ENCODE measurements at places on chromosomes 16 and 17.
A peak's percentile ranks its signal among the peaks of the same experiment; 100 is the strongest.

GRCh38 chr17:47199627-47200324 is 9.4 kb upstream of the MYL4 start:
- DNase-seq = no peak

- no peak for DNase-seq
These were observed 280.8 kb upstream of the CDH5 start for GRCh38 chr16:66085651-66086050.

DNA sequence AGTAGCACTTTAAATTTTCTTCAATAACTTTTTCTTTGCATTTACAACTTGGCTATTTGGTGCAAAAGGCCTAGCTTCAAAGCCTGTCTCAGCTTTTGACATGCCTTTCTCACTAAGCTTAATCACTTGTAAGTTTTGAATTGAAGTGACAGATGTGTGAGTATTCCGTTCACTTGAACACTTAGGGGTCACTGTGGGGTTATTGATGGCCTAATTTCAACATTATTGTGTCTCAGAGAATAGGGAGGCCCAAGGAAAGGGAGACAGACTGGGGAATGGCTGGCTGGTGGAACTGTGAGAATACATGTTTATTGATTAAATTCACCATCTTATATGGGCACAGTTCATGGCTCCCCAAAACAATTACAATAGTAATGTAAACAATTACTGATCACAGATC is 84.1 kb downstream of the TAOK1 start:
- no peak for DNase-seq

- DNase-seq = no peak
These were observed 22.1 kb upstream of the TVP23A start for GRCh38 chr16:10840703-10841102.

GRCh38 chr17:81536299-81537290 is 8.4 kb downstream of the FSCN2 start:
- no peak for DNase-seq

- no peak for DNase-seq
These were observed 52.8 kb downstream of the SLFN5 start for GRCh38 chr17:35295686-35296085.

GRCh38 chr16:56332464-56333079 is 92.8 kb downstream of the AMFR start:
- DNase-seq = no peak

GRCh38 chr17:30299000-30299399 is 7.3 kb upstream of the BLMH start:
- no peak for DNase-seq

- no peak for DNase-seq
These were observed 8.1 kb downstream of the GLIS2 start for GRCh38 chr16:4323845-4324488.

- no peak for DNase-seq
These were observed 1545.0 kb upstream of the GOT2 start for GRCh38 chr16:60279061-60279665.

DNA sequence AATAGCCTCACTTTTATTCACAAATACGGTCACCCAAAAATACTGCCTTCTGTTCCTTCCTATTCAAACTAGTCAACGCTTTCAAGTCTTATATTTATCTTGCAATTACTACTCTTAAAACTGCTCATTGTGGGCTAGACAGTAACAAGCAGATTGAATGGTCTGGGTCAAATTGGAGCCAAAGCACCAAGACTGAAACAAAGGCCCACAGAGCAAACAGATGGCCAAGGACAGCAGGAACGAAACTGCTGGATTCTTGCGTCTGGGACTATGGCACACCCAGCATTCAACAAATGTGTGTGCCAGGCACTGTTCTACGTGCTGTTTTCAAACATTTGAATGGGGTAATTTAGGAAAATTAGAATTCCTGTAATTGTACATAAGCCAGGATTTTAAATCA is 250.1 kb upstream of the PSMD7 start:
- no peak for DNase-seq

GRCh38 chr16:65098916-65099315 is 22.9 kb downstream of the CDH11 start:
- no peak for DNase-seq

GRCh38 chr17:62092784-62093183 is 27.7 kb upstream of the MED13 start:
- no peak for DNase-seq

GRCh38 chr17:29102741-29103181 is 59.8 kb downstream of the PIPOX start:
- DNase-seq = no peak

DNA sequence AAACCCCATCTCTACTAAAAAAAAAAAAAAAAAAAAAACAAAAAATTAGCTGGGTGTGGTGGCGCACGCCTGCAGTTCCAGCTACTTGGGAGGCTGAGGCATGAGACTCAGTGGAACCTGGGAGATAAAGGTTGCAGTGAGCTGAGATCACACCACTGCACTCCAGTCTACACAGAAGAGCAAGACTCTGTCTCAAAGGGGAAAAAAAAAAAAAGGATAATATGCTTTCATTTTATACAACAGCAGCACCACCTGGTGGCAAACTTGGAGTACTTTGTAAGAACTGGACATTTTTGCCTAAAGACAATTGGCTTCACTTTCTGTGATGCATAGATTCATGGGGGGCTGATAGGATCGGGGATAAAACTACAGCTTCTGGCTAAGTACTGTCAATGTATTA is 8.5 kb downstream of the CHTF8 start:
- DNase-seq = no peak

DNA sequence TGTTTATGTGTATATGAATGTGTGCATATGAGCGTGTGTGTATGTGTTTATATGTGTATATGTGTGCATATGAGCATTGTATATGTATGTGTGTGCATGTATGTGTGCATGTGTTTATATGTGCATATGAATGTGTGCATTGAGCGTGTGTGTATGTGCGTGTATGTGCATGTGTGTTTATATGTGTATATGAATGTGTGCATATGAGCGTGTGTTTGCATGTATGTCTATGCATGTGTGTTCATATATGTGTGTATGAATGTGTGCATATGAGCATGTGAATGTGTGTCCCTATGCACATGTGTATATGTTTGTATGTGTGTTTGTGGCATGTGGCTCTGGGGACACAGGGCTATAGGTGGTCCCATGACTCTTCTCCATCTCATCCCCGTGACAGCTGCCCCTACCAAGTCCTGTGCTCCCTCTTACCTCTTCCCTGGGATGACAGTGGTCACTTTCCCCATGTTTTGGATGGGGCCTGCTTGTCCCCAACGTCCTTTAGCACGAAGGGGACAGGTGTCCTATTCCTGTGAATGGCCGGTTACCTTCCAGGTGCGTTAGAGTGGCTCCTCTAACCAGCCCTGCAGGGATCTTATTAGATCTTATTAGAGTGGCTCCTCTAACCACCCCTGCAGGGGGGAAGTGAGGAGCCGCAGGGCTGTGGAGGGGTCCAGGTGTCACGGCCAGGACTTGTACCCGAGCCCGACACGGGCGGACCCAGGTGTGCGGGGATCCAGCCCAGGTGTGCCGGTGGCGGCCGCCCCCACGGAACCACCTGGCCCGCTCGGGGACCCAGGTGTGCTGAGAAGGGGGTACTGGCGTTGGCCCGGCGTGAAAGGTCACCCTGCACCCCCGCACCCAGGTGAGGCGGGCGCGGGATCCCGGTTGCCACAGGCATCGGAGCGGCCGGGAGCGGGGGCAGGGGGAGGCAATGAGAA is 105.6 kb downstream of the SEC14L1 start:
- DNase-seq = no peak

DNA sequence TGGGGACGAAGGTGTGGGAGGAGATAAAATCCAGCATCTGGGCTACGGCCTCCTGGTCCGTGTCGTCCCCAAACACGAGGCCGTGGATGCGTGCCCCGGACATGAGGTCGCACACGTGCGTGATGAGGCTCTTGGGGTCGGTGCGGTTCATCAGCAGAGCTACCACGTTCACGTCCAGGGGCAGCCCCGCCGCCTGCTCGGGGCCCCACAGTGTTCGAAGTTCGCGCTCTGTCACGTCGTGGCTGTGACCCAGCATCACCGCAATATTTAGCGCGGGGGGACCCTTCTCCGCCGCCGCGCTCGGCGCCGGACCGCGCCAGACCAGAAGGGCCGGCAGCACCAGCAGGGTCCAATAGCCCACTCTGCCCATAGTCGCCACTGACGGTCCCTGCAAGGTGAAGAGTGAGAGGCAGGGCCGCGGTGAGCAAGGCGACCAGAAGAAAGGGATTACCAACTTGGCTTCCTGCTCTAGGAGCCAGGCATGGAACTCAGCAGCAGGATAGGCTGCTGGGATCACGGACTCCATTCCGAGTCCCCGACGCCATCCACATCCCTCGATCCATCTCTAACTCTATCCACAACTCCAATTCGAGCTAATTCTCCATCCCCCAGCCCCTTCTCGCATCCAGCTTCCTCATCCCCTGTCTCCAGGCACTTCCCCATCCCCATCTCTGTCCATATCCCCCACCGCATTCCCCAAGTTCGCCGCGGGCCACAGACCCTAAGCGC is 2.0 kb downstream of the GRIN2A start:
- no peak for DNase-seq

GRCh38 chr16:4661661-4662060 is 31.7 kb upstream of the NUDT16L1 start:
- DNase-seq = no peak

DNA sequence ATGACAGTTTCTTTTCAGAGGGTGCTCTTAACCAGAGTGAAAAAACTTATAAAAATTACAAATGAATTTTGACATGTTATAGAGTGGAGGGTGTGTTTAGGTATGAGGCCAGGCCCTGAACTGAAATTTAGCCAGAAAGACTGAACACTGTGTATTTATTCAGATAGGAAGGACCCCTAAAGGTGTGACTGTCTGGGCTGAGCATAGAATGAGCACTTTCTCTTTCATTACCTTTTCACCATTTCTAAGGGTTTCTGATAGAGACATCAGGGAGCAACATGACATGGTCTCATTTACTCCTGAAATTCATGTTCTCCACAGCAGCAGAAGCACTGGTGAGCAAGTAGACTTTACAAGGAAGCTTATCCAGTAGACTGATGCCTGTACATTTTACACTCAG is 32.9 kb downstream of the MRTFB start:
- no peak for DNase-seq

DNA sequence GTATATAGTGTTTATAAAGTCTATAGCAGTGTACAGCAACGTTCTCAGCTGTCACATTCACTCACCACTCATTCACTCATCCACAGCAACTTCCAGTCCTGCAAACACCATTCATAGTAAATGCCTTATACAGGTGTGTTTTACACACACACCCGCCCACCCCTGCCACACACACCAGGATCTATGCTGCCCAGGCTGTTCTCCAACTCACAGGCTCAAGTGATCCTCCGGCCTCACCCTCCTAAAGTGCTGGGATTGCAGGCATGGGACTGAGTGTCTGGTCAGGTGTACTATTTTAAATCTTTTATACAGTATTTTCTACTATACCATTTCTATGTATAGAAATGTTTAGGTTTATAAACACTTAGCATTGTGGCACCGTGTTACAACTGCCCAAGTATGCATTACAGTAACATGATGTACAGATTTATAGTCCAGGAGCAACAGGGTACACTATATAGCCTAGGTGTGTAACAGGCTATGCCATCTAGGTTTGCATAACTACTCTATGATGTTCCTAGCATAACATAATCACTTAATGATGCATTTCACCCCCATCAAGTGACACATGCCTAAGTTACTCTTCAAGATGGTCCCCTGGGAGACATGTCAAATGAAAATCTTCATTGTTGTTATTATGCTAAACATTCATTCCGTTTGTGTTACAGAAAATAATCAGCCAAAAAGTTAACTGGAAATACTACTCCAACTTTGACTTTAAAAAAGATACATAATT is 42.5 kb downstream of the CREBBP start:
- no peak for DNase-seq

- DNase-seq = peak; percentile 77
These were observed 62.9 kb downstream of the ADCY9 start for GRCh38 chr16:4053301-4053845.

GRCh38 chr16:11615748-11616447 is 29.2 kb upstream of the LITAF start:
- DNase-seq = no peak

GRCh38 chr16:865026-865425 is 64.5 kb upstream of the GNG13 start:
- DNase-seq = no peak

DNA sequence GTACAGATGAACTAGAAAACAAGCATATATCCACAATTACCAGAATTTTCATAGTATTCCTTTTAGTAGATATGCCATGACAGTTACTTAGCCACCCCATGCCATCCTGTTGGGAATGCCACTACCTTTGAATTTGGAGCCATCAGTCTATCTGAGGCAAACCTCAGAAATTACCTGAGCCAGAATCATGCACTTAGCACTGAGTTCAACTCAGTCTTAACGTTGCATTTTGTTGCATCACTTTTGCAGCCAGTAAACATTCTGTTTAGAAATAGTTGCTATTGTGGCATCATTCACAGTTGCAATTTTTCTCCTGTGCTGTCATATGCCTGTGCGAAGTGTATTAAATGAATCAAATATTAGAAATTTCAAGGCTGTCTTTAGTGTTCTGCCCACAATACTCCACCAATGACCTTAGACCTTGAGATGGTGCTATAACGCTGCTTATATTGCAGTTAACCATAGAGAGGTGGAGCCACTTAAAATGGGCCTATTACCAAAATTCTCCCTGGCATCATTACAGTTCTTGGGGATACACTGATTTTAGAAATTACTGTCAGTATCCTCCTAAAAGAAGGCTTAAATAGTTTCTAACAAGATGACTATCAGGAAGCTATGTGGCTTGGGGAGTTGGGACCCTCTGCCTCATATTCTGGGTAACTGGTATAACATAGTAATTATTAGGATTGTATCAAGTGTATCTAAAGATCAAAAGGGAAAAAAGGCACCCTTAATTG is 11.1 kb downstream of the PTRH2 start:
- no peak for DNase-seq

GRCh38 chr17:7716901-7717755 is at the start of gene DNAH2:
TSS of gene DNAH2 (plus strand) at chr17:7717744. CDS start at chr17:7719735, 1,991 bp downstream.
- DNase-seq = peak; percentile 99

- DNase-seq = no peak
These were observed 39.4 kb upstream of the MRPS23 start for GRCh38 chr17:57889252-57889651.

GRCh38 chr16:30927789-30928378 is 4.5 kb downstream of the FBXL19 start:
- DNase-seq = peak; percentile 93

DNA sequence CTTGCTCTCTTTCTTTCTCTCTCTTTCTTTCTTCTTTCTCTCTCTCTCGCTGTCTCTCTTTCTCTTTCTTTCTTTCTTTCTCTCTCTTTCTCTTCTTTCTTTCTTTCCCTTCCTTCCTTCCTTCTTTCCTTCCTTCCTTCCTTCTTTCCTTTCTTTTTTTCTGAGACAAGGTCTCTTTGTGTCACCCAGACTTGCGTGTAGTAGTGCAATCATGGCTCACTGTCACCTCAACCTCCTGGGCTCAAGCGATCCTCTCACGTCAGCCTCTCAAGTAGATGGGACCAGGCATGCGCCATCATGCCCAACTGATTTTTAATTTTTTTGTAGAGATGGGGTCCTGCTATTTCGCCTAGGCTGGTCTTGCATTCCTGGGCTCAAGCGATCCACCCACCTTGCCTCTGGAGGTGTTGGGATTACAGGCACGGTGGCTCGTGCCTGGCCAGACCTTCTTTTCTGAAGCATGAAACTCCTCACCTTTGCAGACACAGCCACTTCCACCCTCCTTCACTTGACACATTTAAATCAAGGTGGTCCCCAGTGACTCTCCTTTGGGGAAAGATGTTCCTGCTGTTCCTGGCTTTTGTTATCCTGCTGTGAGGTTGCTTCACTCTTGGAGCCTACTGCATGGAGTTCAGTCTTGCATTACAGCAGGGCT is 26.8 kb upstream of the NKD1 start:
- DNase-seq = no peak

- DNase-seq = peak; percentile 78
These were observed 7.0 kb downstream of the CORO6 start for GRCh38 chr17:29615492-29616299.

Measured in NCI-H1105 (cell line).